ENCODE measurements at places on chromosomes 5 and 9. TPM values are rescaled to one million over a fixed set of nuclear protein-coding genes. Genes with fewer than 3 reads are reported as not detected.

The CCL27 gene
- total RNA-seq: not detected

The INSYN2B gene
- not detected for total RNA-seq

GRCh38 chr5:6633469-6634245 is 417 bp downstream of the SRD5A1 start:
- peak; percentile 43 for DNase-seq

- DNase-seq: no peak
Measured at GRCh38 chr5:99724732-99725290, 796.0 kb upstream of the CHD1 start.

The TMEFF1 gene
- 0.83 TPM for total RNA-seq

The TLX3 gene
- total RNA-seq: not detected

- DNase-seq: no peak
Measured at GRCh38 chr5:31273631-31274378, 80.3 kb downstream of the CDH6 start.

The ABO gene
- 15.3 TPM for total RNA-seq

Data from K562 (cell line).